Ureter (tissue), 1 donor: ENCODE measurements at places on chromosomes 12 and 14.

- no peak for DNase-seq
Observed at GRCh38 chr12:16612647-16613046, 6.7 kb upstream of the LMO3 start.

GRCh38 chr12:121933522-121934308 is 15.3 kb downstream of the CFAP251 start:
- no peak for DNase-seq

GRCh38 chr12:116855744-116856470 is 25.3 kb downstream of the HRK start:
- DNase-seq: no peak

DNA sequence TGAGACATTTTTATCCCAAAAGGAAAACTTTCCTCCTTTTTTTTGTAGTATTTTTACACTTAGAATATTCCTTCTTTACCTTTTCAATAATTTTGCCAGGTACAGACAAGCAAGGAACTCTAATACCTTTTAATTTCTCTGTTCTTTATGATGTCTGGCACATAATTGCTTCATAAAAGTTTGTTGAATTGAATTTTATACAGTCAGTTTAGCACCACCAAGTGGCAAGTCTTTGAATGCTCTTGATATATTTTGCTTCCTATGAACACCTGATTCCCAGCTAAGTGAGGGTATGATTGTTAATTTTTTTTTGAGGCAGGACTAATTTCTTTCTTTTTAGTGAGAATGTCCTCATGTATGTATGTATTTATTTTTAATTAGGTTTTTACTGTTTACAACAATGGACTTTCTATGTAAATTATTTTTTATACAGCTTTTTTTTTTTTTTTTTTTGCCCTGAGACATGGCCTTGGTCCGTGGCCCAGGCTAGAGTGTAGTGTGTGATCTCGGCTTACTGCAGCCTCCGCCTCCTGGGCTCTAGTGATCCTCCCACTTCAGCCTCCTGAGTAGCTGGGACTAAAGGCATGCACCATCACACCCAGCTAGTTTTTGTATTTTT is 6.9 kb downstream of the TBC1D15 start:
- no peak for DNase-seq

DNA sequence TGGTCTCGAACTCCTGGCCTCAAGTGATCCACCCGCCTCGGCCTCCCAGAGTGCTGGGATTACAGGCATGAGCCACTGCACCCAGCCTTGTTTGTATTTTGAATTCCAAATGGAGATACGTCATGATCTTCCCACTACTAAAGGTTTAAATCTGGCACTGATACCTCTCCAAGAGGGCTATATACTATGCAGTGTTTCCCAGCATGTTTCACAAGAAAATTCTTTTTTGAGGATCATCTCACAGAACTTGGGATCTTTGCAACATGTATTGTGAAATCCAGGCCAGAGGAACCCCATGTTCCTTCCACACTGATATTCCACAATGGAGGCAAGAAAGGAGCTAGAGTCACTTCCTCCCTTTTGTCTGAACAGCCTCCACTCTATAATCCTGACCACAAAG is 112.7 kb downstream of the NT5DC3 start:
- DNase-seq: no peak
